Activated naive CD4-positive, alpha-beta T cell treated with Interleukin-2 at 50 U/mL for 16 hours (primary cell): ENCODE measurements at places on chromosomes 2 and 18.

GRCh38 chr2:10310309-10310888 is 7.7 kb downstream of the HPCAL1 start:
- no peak for DNase-seq

DNA sequence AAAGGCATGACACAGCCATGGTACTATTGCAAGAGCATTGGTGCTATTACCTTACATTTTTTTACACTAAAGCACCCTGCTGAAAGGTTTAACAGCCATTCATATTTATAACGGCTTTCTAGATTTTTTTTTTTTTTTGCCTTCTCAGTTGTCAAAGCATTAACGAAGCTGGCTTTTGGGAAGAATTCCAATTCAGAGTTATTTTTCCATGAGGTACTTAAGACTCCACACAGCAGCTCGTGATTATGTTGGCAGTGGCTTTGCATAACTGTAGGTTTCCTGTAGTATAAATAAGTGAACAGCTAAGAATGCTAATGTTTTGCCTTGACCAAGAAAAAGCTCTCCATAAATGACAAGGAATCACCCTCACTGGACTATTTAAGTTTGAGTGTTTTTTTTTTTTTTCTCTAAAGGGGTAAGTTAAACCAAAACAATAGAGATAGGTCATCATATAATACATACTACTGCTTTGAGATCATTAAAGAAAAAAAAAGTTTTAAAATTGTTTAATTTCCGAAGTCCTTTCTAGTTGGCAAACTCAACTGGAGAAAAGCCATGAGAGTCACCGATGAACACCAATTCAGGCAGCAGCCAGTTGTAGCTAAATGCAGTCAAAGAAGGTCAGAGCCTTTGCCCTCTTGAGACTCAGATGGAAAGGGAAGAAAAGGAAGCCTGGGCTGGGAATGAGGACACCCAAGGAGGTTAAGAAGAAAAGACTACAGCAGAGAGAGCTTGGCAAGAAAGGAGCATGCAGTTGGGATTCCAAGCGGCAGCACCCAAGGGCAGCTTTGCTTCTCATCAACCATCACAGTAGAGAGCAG is 187.4 kb upstream of the NCKAP5 start:
- no peak for DNase-seq

DNA sequence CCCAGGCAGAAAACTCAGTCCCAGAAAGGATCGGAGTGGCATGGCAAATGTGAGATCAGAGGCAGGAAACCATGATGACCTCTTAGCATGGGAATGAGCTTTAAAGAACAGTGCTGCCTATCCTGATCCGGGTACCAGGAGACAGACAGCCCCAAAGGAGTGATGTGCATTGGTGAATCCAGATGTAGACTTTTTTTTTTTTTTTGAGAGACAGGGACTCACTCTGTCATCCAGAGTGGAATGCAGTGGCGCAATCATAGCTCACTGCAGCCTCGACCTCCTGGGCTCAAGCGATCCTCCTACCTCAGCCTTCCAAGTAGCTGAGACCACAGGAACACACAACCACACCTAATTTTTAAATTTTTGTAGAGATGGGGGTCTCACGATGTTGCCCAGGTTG is 122.7 kb downstream of the VAPA start:
- no peak for DNase-seq

- DNase-seq = no peak
These were observed 3.6 kb downstream of the OTOF start for GRCh38 chr2:26474261-26474785.

DNA sequence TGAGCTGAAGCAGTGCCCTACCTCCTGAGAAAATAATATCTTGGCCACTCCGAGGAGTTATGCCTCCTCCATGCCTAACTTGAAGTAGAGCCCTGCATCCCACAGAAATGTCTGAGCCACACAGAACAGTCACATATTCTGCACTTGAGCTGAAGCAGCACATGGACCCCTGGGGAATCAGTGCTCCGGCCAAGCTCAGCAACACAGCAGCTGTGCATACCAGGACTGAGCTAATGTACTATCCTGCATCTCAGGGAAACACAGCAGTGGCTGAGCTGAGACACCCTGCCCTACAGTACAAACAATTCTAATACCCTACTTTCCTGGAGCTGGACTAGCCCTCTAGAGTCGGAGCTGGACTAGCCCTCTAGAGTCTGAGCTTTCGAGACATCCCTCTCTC is 166.9 kb downstream of the ZNF516 start:
- DNase-seq = no peak

DNA sequence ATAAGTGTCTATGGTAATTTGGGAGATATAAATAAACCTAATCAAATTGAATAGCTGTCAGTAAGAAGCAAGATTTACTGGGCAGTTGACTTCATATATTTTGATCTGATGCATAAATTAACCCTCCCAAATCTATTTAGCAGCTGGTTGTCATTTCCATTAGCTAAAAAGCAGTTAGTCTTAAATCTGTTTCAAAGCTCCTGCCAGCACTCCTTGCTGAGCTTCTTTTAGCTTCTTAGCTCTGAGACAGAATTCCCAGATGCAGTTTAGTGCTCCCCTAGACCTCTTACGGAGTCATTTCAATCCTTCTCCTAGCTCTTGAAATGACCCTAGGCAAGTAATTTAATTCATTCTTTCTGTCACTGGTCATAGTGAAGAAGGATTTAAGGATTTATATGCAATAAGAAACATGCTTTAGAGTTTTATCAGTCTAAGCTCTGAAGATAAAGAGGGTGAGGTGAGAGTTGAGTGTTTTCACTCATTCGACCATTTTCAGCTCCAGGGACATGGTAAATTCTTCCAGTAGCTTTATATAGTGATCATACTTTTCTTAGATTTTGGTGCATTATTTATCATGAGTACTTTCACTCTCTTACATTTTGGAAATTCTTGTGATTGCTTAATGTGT is 98.9 kb downstream of the PHLPP1 start:
- DNase-seq = no peak

- no peak for DNase-seq
These were observed 138.4 kb upstream of the HNRNPA3 start for GRCh38 chr2:177074099-177074710.

GRCh38 chr2:240930631-240931318 is 24.6 kb downstream of the CROCC2 start:
- DNase-seq = no peak

DNA sequence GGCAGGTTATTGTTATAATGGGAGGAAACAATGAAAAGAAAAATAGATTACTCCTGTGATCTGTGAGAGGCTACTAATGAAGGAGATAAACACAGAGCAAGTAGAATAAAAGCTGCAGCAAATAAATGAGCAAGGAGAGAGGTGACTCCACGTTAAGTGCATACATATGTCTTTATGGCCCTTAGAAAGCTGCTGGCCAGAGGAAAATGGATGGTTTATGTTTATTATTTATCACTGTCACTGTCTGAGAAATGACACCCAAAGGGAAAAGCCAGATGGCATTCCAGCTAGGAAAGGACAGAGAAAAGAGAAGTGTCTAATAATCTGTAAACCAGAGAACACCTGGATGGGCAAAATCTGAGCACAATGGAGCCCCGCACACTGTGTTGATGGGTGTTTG is 122.9 kb upstream of the DDX18 start:
- no peak for DNase-seq

GRCh38 chr2:55408098-55408882 is 11.4 kb downstream of the CCDC88A start:
- no peak for DNase-seq

- no peak for DNase-seq
These were observed 35.3 kb downstream of the TCF4 start for GRCh38 chr18:55552526-55553189.

DNA sequence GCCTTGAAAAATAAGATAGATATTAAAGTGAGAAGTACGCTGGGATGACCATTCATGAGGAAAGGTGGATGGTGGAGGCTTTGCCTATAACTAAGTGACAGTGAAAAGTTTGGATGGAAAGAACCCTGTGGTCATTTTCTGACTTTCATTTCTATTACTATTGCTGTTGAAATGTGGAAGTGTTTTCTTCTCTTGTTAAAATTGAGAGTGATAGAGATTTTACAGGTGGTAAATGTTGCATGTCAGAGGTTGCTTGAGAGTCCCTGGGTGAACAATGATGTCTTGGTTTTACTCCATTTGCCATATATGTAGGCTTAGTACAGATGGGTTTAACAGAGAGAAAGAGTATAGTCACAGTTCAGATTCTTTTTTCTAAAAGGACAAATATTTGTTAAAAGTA is 18.4 kb downstream of the NCOA1 start:
- no peak for DNase-seq

GRCh38 chr2:241632478-241633325 is 4.3 kb downstream of the THAP4 start:
- no peak for DNase-seq
